Breast epithelium (tissue), 4 donors: ENCODE measurements at places on chromosomes 4 and X. TPM values are rescaled to one million over a fixed set of nuclear protein-coding genes. Genes with fewer than 3 reads are reported as not detected.

DNA sequence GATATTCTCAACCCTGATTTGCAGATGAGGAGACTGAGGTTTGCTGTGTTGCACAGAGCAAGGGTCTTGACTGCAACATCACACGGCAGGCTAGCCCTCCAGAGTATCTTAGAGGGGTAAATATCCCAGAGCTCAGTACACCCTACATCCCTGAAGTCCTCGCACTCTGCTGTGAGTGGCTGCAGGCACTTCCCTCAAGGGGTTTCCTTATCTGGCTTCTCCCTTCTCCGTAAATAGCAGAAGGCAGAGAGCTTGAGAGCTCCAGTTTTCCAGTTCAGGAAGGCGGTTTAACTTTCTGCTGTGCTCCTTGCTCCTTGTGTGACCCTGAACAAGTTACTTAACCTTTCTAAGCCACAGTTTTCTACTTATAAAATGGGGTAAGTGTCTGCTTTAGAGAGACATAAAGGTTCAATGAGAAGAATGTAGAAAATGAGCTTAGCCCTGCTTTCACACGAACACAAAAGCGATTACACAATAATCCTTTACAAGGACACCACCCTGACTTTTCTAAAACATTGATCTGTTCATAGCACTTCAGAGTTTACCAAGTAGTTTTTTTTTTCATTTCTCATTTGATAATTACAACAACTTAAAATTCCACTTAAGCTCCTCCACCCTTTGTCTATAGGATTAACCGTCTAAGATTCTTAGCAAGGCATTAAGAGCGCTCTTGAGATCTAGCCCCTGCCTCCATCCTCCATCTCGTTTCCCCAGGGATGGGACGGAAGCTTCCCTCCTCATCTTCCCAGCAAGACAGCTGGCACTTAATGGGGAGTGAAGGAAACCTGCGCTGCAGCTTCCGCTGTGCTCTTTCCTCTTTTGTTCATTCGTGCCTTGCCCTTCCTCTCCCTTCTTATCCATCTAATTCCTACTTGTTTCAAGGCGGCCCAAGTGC is 68.4 kb downstream of the TAPT1 start:
- no peak overlapping the region for H3K27ac ChIP-seq
- no peaks in the 10 kb centered on the region for H3K4me1 ChIP-seq

The ARMCX1 gene
- total RNA-seq, result 43.4 TPM

The TMEM271 gene
- not detected for total RNA-seq

GRCh38 chr4:109303140-109303496 is 660 bp upstream of the COL25A1 start:
- H3K4me1 ChIP-seq, result peaks cover 5% of the 10 kb centered on the region
- DNase-seq, result no peak
- H3K27ac ChIP-seq, result no peak overlapping the region
- no peaks in the 10 kb centered on the region for H3K36me3 ChIP-seq

- no peak within 1 kb of the TSS for H3K4me3 ChIP-seq
- no peak for DNase-seq
- H3K36me3 ChIP-seq, result no peaks in the 10 kb centered on the region
- H3K27ac ChIP-seq, result no peak within 1 kb of the TSS
- H3K27me3 ChIP-seq, result no peaks in the 10 kb centered on the region
Measured at GRCh38 chr4:39032218-39033085, at the start of gene TMEM156. TMEM156 (minus strand) TSS chr4:39032409; CDS start chr4:39032313, 96 bp downstream.

- DNase-seq, result no peak
- H3K27me3 ChIP-seq, result no peaks in the 10 kb centered on the region
- H3K4me3 ChIP-seq, result no peak overlapping the region
- no peak overlapping the region for H3K27ac ChIP-seq
- H3K36me3 ChIP-seq, result no peaks in the 10 kb centered on the region
Measured at GRCh38 chr4:48832571-48832970, 1.7 kb downstream of the OCIAD1 start.

DNA sequence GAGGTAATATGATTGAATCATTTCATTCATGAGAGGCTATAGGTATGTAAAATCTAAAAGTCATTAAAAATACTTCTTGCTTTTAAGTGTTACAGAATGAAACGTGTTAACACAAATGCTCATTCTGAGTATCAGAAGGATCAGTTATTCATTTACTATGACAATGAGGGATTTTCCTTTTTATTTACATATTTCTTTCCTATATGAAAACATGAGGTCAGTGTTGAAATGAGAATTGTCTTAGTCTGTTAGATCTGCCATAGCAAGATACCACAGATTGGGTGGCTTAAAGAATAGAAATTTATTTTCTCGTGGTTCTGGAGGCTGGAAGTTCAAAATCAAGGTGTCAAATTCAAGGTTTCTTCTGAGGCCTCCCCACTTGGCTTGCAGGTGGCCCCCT is 181.2 kb downstream of the ARHGAP10 start:
- no peaks in the 10 kb centered on the region for H3K27me3 ChIP-seq
- no peaks in the 10 kb centered on the region for H3K36me3 ChIP-seq
- no peak overlapping the region for H3K4me3 ChIP-seq
- H3K27ac ChIP-seq, result no peak overlapping the region
- H3K4me1 ChIP-seq, result no peaks in the 10 kb centered on the region

DNA sequence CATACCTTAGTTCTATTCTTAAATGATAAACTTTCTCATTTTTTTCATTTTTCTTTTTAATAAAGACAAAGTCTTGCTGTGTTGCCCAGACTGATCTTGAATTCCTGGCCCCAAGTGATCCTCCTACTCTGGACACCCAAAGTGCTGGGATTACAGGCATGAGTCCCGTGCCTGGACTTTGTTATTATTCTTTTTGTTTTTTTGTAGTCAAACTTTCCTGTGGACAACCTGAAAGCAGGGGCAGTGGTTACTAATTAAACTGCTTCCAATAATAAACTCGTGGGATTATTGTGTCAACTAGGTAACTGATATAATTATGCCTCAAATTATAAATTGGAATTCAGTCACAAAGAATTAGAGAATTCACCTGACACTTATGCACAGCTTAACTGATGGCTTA is 107.8 kb upstream of the RAPGEF2 start:
- H3K4me1 ChIP-seq, result no peaks in the 10 kb centered on the region
- H3K36me3 ChIP-seq, result no peaks in the 10 kb centered on the region
- no peak overlapping the region for H3K4me3 ChIP-seq

DNA sequence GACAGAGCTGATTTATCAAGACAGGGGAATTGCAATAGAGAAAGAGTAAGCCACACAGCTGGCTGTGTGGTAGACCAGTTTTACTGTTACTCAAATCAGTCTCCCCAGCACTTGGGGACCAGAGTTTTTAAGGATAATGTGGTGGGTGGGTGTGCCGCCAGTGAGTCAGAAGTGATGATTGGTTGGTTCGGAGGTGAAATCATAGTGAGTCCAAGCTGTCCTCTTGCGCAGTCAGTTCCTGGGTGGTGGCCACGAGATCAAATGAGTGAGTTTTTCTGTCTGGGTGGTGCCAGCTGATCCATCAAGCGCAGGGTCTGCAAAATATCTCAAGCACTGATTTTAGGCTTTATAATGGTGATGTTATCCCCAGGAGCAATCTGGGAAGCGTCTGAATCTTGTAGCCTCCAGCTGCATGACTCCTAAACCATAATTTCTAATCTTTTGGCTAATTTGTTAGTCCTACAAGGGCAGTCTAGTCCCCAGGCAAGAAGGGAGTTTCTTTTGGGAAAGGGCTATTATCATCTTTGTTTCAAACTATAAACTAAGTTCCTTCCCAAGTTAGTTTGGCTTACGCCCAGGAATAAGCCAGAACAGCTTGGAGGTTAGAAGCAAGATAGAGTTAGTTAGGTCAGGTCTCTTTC is 44.0 kb upstream of the PPP1R2C start:
- H3K27me3 ChIP-seq, result no peaks in the 10 kb centered on the region
- H3K4me3 ChIP-seq, result no peak overlapping the region
- H3K4me1 ChIP-seq, result no peaks in the 10 kb centered on the region
- no peak for DNase-seq
- no peaks in the 10 kb centered on the region for H3K36me3 ChIP-seq
- no peak overlapping the region for H3K27ac ChIP-seq

DNA sequence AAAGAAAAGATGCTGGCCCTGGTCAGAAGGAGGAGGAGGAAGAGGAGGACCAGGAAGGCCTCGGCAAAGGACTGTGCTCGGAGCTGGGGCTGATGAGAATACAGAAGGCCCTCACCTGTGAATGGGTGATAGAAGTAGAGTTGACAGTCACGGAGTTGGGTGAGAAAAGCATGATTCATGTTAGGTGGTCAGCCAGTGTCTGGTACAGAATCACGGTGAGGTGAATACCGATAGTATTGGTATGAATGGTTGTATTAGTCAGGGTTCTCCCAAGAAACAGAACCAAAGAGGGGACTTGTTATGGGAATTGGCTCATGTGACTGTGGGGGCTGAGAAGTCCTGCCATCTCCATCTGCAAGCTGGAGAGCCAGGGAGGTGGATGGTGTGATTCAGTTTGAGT is 32.5 kb upstream of the FAM156A start:
- DNase-seq, result no peak
- no peaks in the 10 kb centered on the region for H3K4me1 ChIP-seq
- no peaks in the 10 kb centered on the region for H3K27me3 ChIP-seq

DNA sequence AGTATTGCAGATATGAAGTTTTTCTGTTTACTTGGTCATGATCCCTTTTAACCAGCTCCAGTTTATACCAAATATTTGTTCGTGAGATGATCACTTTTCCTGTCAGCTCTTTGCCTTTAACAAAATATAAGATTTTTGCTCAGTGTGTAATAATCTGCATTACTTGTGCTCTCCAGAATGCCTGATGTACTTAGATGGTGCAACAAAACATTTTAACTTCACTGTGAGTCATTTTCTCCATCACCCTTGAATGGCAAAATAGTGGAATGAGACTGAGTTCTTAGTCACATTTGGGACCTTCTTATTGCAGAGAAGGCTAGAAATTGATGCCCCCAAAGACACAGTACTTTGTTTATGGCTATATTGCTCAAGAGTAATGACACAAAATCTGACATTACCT is 252.0 kb downstream of the FRMPD4 start:
- no peaks in the 10 kb centered on the region for H3K36me3 ChIP-seq
- H3K4me3 ChIP-seq, result no peak overlapping the region
- H3K27ac ChIP-seq, result no peak overlapping the region
- H3K27me3 ChIP-seq, result peaks cover 8% of the 10 kb centered on the region
- DNase-seq, result no peak

GRCh38 chr4:185711726-185712125 is 100.3 kb downstream of the SORBS2 start:
- no peaks in the 10 kb centered on the region for H3K27me3 ChIP-seq
- no peaks in the 10 kb centered on the region for H3K4me1 ChIP-seq
- no peak for DNase-seq
- no peaks in the 10 kb centered on the region for H3K36me3 ChIP-seq

DNA sequence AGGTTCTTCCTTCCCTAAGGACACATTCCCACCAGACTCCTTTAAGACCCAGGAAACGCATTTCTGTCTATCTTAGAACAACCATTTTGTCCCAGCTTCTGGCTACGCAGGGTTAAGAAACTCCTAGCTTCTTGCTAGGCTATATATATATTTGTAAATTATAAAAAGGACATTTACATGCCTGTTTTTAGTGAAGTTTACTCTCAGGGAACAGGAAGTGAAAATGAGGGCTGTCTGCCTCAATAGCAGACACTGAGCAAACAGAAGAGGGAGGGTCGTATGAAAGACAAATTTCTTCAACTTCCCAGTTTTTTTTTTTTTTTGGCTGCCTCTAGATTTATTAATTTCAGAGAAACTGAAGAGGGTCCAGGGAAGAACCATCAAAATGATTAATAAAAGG is 9.3 kb upstream of the FRMPD3 start:
- no peak overlapping the region for H3K27ac ChIP-seq
- H3K4me3 ChIP-seq, result no peak overlapping the region
- H3K36me3 ChIP-seq, result no peaks in the 10 kb centered on the region
- H3K4me1 ChIP-seq, result no peaks in the 10 kb centered on the region
- no peaks in the 10 kb centered on the region for H3K27me3 ChIP-seq
- DNase-seq, result no peak

- no peaks in the 10 kb centered on the region for H3K36me3 ChIP-seq
Measured at GRCh38 chr4:163895378-163896005, 401.0 kb downstream of the TMA16 start.

GRCh38 chr4:189377569-189377968 is 563.1 kb upstream of the FRG1 start:
- H3K4me3 ChIP-seq, result no peak overlapping the region
- H3K4me1 ChIP-seq, result no peaks in the 10 kb centered on the region
- no peak for DNase-seq
- H3K36me3 ChIP-seq, result no peaks in the 10 kb centered on the region
- H3K27ac ChIP-seq, result no peak overlapping the region
- peaks cover 3% of the 10 kb centered on the region for H3K27me3 ChIP-seq

The CAPN6 gene
- total RNA-seq, result not detected

The FAM53A gene
- total RNA-seq, result 4.6 TPM

- H3K27ac ChIP-seq, result no peak overlapping the region
- peak; percentile 66 for DNase-seq
- no peak overlapping the region for H3K4me3 ChIP-seq
Measured at GRCh38 chrX:15564981-15565579, 35.7 kb downstream of the ACE2 start.

DNA sequence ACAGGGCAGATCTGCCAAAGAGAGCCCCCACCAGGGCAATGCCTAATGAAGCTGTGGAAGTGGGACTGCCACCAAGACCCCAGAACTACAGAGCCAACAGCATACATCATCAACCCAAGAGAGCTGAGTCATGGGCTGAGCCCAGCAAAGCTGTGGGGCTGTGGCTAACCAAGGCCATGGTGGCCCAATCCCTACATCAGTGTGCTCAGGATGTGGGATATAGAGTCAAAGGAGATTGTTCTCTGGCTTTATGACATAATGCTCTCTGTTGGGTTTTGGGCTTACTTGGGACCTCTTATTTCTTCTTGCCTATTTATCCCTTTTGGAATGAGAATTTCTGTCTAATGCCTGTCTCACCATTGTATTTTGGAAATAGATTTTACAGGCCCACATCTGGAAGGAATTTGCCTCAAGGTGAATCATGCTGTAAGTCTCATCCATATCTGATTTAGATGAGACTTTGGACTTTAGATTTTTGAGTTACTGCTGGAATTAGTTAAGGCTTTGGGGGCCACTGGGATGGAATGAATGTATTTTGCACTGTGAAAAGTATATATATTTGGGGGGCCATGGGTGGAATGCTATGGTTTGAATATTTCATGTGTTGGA is 5.4 kb upstream of the PRDM5 start:
- no peak overlapping the region for H3K4me3 ChIP-seq
- no peak for DNase-seq
- H3K27ac ChIP-seq, result no peak overlapping the region
- no peaks in the 10 kb centered on the region for H3K27me3 ChIP-seq

The LRAT gene
- total RNA-seq, result not detected

DNA sequence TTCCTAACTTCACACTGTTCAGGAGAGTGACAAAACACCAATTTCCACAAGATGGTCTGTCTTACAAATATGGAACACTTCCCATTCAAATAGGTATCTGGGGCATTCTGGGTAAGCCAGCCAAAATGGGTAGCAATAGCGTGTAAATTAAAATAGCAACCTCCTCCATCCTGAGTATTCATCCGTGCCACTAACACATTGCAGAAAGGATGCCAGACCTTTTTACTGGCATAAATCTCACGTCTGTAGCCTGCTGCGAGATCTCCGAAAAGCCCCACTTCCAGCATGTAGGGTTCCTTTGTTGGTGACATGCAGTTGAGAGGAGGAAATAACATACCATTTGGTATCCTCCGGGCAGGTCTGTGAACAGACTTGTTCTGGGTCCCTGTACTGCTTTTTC is 52.7 kb upstream of the RAI2 start:
- H3K27ac ChIP-seq, result no peak overlapping the region
- H3K36me3 ChIP-seq, result no peaks in the 10 kb centered on the region
- H3K4me1 ChIP-seq, result no peaks in the 10 kb centered on the region
- DNase-seq, result no peak
- H3K4me3 ChIP-seq, result no peak overlapping the region
- peaks cover 12% of the 10 kb centered on the region for H3K27me3 ChIP-seq
